ENCODE measurements at places on chromosomes 2 and 18.

- no peak for DNase-seq
These were observed 10.8 kb downstream of the LAPTM4A start for GRCh38 chr2:20040489-20041172.

DNA sequence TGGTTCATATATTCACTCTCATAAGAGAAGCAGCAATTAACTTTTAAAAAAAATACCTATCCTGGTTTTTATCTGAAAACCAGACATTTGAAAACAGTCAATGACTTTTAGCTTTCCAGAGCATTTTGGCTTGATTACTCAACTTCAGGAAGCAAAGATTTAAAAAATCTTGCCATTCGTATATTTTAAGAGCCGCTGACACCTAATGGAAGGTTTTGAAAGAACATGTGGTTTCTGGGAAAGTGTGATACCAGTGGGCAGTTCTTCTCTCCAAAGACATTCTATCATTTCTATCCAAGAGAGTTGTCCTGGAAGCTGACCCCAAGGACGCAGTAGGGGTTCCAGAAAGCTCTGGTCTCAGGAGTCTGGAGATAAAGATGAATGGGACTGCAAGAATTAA lies 234.7 kb downstream of the TTC32 start:
- DNase-seq = peak; percentile 0

DNA sequence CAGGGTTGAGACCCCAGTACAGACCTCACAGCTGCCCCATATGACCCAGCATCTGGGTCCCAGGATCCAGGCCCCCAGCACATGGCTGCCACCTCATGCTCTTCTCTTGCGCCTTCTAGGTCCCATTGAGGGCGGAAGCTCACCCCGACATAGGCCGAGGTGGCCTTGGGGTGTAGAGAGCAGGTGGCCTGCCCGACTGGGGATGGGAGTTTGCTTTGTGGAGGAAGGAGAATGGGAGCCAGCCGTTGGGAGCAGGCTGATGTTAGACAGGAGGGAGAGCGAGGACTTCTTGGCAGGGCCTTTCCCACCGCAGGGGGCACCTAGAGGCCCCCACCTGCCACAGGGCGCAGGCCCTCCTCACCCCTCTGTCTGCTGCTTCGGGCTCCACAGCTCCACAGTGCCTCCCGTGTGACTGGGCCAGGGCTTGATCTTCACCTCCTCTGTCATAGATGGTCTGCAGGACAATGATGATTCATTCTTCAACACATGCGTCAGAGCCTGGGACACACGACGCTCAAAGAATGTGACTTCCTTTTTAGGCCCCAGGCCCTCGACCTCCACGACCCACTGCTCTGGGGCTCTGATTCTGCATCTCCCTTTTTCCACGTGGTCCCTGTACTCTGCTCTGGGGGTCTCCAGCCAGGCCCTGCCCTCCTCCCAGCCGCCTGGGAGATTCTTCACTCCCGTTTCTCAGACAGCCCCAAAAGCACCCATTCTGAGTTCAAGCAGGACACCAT lies 86.6 kb upstream of the ODC1 start:
- no peak for DNase-seq

- no peak for DNase-seq
These were observed 58.8 kb upstream of the LYPD6 start for GRCh38 chr2:149271575-149271974.

- DNase-seq = no peak
These were observed 2158.6 kb upstream of the PIK3C3 start for GRCh38 chr18:39796393-39796792.

DNA sequence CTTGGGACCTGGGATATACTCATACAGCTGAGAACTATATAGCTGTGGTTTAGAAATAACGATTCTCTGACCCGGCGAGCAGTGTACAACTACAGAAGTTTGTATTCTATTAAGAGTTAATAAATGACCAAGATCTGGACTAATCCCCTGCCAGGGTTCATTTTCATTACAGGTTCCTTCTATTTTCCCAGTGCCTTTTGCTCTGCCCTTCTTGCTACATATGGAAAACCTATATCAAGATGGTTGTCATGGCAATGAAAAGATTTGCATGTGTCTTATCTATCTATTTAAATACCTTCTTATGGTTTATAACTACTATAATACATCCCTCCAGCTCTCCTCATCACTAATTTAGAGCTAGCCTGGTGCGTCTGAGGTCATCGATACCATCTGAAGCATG lies 965.2 kb downstream of the BCL11A start:
- no peak for DNase-seq

DNA sequence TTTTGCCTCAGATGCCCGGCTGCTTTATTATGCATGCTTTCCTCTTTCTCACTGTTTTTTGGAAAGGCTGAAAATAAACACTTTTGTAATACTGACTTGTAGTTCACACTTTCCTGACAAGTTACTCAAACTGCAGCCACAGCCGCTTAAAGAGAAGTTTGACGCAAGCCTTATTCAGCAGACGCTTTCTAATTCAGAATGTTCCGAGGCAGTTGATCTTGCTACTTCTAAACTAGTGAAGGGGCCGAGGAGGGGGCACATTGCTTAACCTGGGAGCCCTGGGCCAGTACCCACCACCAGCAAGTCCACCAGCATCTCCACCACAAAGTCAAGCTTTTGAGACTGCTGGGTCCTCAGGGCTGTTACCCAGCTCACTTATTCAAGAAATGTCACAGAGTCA lies 71.8 kb upstream of the SPRED2 start:
- no peak for DNase-seq

- no peak for DNase-seq
These were observed 250.9 kb upstream of the FBXO11 start for GRCh38 chr2:48157150-48157549.

- no peak for DNase-seq
These were observed 15.3 kb upstream of the HES6 start for GRCh38 chr2:238255151-238255551.

- no peak for DNase-seq
These were observed 19.0 kb downstream of the KCMF1 start for GRCh38 chr2:84989927-84990326.

DNA sequence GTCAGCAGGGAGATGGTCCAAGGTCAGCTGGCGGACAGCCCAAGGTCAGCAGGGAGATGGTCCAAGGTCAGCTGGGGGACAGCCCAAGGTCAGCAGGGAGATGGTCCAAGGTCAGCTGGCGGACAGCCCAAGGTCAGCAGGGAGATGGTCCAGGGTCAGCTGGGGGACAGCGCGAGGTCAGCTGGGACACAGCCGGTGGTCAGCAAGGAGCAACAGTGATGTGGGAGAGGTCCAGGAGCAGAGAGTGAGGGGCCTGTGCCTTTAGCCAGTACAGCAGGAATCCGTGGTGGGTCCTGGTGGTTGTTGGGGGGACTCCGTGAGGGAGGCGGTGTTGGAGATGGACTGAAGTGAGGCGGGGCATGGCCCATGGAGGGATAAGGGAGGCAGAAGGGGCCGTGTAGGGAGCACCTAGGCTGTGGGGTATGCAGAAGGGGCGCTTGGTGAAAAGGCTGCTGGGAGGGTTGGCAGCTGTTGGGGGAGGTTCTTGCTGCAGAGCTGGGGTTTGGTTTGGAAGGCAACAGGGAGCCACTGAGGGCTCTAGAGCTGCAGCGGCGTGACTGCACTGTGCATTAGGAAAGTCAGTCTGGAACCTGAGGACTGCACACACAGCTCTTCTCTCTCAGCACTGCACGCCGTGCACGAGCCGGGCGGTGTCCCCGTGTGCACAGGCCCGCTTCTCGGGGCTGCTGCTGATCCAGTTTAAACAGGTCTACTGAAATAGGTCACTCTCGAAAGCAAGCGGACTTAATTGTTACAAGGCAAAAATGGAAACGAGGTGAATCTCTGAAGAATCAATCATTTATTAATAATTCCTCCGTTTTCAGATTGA lies 76.2 kb upstream of the HDAC4 start:
- no peak for DNase-seq

DNA sequence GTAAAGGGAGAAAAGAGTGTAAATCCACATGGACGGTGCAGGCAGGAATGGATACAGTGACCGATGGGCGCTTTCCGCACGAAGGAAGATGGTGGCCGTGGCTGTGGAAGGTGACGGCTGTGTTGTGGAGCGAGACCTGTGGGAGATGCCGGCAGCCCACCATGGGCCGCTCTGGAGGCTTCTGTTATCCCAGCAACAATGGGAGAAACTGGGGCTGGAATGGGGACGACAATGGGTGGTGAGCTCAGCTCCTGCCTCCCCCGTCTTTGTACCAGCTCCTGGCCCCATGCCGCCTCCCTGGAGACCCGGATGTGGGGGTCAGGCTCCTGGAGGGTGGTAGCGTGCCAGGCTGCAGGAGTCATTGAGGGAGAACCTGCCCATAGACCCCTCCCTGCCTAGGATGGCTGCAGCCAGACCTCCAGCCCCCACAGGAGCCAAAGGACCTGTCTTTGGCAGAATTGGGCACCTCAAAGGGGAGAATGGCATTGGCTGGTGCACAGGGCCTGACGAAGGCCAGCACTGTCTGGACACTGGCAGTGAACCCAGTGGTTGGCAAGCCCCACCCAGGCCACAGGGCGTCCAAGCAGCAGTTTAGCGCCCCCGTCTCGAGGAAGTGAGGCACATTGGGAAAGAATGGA lies 72.6 kb downstream of the SLC66A2 start:
- DNase-seq = no peak

- no peak for DNase-seq
These were observed 74.7 kb upstream of the TEX51 start for GRCh38 chr2:126823951-126824350.

DNA sequence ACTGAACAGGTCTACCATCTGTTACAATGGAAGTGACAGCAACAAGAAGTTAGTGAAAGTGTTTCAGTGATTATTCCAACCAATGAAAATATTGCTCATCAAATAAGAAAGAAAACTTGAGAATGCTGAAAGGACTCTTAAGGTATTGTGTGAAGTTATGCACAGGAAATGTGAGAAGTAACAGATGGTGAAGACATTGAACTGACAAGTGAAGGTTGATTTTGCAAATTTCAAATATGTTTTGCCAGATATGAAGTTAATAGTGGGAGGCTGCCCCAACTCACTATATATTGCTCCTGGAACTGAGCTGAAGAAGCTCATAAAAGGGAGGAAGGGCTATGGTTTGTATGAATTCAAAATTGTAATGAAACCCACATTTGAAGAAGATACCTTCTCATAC lies 97.5 kb downstream of the PHLPP1 start:
- no peak for DNase-seq

- no peak for DNase-seq
These were observed 829.3 kb upstream of the ID2 start for GRCh38 chr2:7852546-7852945.

DNA sequence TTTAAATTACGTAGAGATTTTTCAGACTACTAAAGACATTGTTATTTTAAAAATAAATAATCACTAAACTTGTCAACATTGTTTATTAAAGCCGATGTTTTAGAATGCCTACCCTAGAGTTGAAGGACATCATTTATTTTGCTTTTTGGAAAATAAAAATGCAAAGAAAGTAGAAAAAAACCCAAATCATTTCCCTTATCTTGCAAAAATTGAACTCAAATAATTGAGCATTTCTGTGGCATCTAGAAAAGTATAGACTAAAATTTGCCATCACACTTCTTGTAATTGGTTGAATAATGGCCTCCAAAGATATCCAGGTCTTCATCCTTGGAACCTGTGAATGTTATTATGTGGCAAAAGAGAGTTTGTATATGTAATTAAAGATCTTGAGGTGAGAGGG lies 9.7 kb upstream of the NEDD4L start:
- DNase-seq = no peak

- DNase-seq = no peak
These were observed 2.3 kb upstream of the IL1RL2 start for GRCh38 chr2:102184568-102184967.

DNA sequence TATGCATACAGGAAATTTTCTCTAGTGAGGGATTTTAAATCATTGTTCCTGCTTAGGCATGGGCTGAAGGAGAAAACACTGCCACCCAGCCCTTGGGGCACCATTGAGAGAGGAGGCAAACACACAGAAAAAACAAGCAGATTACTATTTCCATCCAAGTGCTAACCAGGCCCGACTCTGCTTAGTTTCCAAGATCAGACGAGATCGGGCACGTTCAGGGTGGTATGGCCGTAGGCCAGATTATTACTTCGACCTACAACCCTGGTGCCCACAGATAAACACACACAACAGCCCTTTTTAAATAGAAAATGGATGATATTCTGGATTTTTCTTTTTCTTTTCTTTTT lies 45.4 kb upstream of the RHOB start:
- no peak for DNase-seq

GRCh38 chr2:2793514-2793913 lies 462.4 kb upstream of the MYT1L start:
- no peak for DNase-seq

DNA sequence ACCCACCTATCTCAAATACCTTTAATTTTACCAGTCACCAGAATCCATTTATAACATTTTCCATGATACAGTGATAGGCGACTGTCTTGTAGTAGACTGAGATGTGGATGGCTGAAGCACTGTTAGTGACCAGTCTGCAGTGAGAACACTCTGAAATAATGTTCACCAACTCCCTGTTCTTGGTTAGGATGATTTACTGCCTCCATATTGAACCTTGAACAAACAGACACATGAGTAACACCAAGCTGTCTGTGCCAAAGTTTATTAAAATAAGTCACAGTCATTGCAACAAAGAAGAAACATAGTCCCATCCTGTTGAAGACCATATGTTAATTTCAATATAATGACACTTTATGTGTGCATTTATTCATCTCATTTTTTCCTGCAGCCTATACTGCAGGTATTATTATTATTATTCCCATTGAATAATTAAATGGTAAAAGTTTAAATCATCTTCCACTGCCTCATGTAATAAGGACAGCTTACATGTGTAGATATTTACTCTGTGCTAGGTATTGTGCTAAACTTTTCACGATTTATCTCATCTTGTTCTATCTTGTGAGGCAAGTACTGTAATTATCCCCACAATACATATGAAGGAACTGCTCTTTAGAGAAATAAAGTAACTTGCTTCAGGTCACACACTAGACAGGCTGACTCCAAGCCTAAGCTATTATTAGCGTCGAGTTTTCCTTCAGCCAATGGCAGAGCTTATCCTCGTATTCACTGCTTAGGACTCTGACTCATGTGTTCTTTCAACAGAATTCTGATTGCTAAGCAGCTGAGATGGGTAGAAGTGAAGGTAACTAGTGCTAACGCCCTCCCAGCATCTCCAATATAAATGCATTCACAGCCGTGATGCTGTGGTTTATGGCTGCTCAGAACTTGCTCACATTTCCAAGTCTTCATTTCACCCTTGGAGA lies 62.5 kb downstream of the ONECUT2 start:
- DNase-seq = no peak

GRCh38 chr2:216030216-216030615 lies 16.9 kb upstream of the MREG start:
- no peak for DNase-seq

Measured in Kasumi-1 (cell line).